ENCODE measurements at places on chromosomes 12 and 14.

GRCh38 chr14:95064256-95064655 lies 93.1 kb downstream of the DICER1 start:
- no peak for DNase-seq

- peak; percentile 59 for DNase-seq
These were observed 31.4 kb downstream of the SSPN start for GRCh38 chr12:26226629-26227360.

- no peak for DNase-seq
These were observed 110.0 kb upstream of the ARHGAP5 start for GRCh38 chr14:31966896-31967668.

DNA sequence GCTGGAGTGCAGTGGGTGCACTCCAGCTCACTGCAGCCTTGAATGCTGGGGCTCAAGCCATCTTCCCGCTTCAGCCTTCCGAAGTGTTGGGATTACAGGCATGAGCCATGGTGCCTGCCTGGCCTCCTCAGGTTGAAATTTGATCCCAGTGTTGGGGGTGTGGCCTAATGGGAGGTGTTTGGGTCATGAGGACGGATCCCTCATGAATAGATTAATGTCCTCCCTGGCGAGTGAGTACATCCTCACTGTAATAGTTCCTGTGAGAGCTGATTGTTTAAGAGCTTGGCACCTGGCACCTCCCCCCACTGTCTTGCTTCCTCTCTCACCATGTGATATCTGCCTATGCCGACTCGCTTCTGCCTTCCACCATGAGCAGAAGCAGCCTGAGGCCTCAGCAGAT lies 84.7 kb downstream of the TSPAN9 start:
- peak; percentile 70 for DNase-seq

GRCh38 chr14:61631045-61631687 lies 64.1 kb upstream of the HIF1A start:
- no peak for DNase-seq

DNA sequence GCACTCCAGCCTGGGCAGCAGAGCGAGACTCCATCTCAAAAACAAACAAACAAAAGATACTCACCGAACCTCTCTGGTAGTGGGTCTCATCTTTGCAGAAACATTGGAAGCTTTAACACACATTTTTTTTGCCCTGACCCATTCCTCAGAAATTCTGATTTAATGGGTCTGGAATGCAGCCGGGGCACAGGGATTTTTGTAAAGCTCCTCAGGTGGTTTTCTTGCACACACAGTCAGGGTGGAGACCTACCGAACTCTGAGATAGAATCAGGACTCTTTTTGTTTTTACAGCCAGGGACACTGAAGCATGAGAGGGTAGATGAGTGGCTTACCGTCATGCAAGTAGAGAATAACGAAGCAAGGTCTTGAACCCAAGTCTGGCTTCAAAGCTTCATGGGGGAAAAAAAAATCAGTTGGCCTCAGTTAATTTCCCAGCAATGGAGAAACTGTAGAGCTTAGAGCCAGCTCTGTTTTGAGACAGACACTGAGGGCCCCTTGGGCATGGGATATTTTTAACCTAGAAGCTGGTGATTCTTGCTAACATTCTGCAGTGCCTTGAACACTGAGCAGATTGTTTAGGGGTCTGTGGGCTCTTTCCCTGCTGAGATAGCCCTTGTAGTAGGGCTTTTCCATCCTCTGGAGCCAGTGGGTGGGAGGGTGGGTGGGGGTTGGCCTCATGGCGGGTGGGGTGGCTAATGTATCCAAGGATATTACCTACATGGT lies 4.8 kb downstream of the RNU4-2 start:
- no peak for DNase-seq

DNA sequence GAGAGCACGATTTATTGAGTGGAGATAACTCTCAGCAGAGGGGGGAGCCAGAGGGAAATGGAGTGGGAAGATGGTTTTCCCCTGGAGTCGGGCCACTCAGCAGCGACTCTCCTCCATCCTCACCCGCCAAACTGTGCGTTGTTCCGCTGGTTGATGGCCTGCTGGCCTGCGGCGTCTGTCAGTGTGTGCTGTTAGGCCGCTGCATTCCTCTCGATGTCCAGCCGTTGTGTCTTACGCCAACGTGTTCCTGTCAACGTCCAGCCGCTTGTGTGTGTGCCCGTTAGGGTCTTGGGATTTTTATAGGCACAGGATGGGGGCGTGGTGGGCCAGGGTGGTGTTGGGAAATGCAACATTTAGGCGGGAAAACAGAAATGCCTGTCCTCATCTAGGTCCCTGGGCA lies 69.2 kb downstream of the PTPRQ start:
- no peak for DNase-seq

DNA sequence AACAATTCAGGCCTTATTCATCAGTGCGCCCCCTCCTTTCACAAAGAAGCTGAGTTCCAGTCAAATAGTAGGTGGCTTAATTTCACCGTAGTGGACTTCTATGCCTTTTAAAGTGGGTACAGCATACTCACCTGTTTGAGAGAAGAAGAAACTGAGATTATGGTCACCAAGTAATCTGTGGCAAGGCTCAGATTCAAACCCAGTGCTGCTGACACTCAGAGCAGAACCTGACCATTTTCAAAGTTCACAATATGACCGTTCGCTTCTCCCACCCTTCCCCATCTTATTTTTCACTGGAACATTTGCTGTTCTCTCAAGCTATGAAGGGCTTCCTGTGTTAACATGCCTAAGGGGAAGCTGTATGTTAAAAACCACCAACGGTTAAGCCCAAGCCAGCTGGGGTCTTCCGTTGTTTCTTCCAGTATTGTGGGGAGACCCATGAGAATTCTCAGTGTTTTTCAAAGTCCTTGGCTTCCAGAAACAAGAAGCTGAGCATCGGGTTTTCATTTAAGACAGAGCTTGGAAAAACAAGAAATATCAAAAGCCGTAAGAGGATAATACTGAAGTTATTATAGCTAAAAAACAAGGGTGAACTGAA lies 6.1 kb upstream of the PSMA6 start:
- DNase-seq, result no peak

- no peak for DNase-seq
These were observed 272.4 kb upstream of the RTL1 start for GRCh38 chr14:101175731-101176534.

DNA sequence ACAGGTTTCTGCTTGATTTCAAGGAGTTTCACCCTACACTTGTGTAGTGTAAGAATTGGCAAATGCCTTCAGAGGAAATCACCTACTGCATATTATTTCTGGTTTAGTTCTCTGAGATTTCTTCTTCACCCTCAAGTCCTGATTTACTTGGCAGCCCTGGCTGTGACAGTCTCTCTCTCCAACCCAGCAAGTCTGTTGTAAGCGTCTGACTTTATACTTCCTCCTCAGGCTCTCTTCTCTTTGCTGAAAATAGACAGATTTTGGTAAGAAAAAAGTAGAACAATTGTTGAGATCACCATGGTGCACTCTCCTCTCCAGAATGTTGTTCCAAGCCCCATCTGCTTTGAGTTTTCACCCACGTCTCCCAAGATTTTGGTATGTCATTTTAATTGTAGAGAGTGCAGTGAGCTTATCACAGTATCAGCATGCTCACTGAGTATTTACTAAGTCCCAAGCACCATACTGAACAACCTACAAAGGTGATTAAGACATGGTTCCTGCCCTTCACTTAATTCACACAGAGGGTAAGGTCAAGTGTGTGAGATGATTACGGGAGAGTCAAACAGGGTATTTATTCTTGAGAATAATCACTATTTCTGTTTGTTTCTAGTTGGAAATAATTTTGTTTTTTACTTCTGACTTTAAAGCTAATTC lies 148.7 kb downstream of the MDGA2 start:
- DNase-seq, result no peak

Measured in NCI-H82 (cell line).